Fibroblast of lung (primary cell): ENCODE measurements at places on chromosomes 2 and 18. TPM values are rescaled to one million over a fixed set of nuclear protein-coding genes. Genes with fewer than 3 reads are reported as not detected.

Gene C2orf72
- total RNA-seq: 0.33 TPM in 1 of 2 replicates, not detected in the other

- no peak for DNase-seq
These were observed 247.0 kb downstream of the TWIST2 start for GRCh38 chr2:239094867-239095266.

Gene SCTR
- total RNA-seq: not detected in 2 replicates

Gene MAIP1
- 22.6 and 24.8 TPM in 2 replicates for total RNA-seq

Gene HOXD13
- total RNA-seq: not detected in 2 replicates

Gene CD226
- total RNA-seq: 0.33 and 0.51 TPM in 2 replicates

Gene GDF7
- total RNA-seq: under 0.01 and 0.33 TPM in 2 replicates
